Activated naive CD4-positive, alpha-beta T cell treated with anti-CD3 and anti-CD28 coated beads, Interleukin-2, amount 10 ng/mL, durations not matched to agents 7 days and 5 days (primary cell): ENCODE measurements at places on chromosomes 4 and X.

GRCh38 chr4:52848254-52848653, 13.9 kb upstream of the RASL11B start:
- DNase-seq: no peak

- no peak for DNase-seq
Observed at GRCh38 chr4:110808351-110808878, 185.5 kb upstream of the PITX2 start.

DNA sequence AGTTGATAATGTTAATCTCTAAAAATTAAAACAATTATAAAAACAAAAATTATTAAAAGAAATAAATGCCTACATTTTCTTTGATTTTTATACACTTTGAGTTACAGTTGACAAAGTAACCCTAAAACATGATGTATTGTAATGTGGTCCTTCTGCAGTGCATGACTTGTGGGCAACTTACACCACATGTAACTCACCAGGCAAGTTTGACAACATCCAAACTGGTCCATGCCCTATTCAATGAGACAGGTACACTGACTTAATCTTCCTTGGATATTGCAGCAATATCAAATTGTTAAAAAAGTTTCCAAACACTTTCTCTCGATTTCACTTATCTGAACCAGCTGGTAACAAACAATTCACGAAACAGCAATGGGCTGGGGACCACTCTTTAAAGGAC, 81.5 kb downstream of the FTHL17 start:
- no peak for DNase-seq

DNA sequence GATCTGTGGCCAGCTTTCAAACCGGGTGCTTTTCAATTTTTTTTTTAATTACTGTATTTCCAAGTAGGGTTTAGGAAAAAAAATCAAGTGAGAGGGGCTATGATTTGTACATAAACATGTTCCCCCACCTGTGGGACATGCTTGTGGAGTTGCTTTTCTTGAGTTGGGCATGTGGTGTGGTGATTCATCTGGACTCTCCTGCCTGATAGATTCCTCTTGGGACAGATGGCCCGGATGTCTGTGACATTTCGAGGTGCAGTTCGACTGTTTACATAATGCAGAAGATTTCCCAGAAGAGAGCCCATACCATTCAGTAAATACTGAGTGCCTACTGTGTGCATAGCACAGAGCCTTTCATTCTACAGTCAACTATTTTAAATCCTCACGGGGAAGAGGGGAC, 49.9 kb downstream of the DOCK11 start:
- no peak for DNase-seq

GRCh38 chr4:140084385-140084784, 69.6 kb downstream of the MAML3 start:
- no peak for DNase-seq

- no peak for DNase-seq
Observed at GRCh38 chr4:120078216-120078615, 11.6 kb upstream of the MAD2L1 start.

DNA sequence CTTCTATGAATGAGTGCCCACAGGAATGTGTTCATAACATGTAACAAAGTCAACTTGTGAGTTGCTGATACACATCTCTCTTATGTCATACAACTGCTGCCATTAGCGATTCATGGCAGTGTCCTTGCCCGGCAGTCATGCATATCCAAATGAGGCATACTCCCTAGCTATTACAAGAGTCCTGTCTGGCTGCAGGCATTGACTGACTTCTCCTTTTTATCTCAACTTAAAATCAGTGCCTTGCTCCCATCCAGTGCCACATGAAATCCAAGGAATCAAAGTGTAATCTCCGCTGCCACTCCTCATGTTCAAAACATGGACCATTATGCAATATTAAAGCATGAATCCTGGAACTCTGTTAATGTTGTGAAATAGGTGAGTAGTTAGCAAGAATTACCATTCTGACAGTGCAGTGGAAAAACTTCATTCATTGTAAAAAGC, 348.9 kb upstream of the FTHL17 start:
- no peak for DNase-seq

GRCh38 chrX:3713225-3713936, at the start of gene PRKX:
TSS of gene PRKX (minus strand) at chrX:3713649. CDS start at chrX:3713253, 396 bp downstream.
- peak; percentile 75 for DNase-seq

- no peak for DNase-seq
Observed at GRCh38 chr4:148034813-148035212, 302.9 kb downstream of the ARHGAP10 start.

GRCh38 chrX:13369256-13370030, 49.6 kb upstream of the ATXN3L start:
- no peak for DNase-seq

GRCh38 chrX:17038681-17039161, 92.3 kb downstream of the REPS2 start:
- DNase-seq: no peak

DNA sequence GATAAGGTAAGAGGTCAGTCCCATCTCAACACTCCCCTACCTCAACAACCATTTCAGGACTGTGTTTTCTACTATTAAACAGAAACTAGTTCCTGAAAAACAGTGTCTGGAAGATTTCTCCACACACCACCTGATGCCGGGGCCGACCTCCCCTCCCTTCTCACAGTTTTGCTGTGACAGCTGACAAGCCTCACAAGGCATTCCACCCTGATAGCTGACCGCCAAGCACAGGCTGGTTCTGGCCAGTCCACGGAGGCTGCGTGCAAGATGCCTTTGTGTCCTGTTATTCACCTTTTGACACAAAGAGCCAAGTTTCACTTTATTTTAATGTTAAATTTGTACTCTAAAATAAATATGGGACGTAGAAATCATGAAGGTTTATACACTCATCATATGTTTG, 758.6 kb downstream of the PDHA2 start:
- DNase-seq: no peak

GRCh38 chr4:22237155-22237751, 278.6 kb downstream of the ADGRA3 start:
- DNase-seq: peak; percentile 73

DNA sequence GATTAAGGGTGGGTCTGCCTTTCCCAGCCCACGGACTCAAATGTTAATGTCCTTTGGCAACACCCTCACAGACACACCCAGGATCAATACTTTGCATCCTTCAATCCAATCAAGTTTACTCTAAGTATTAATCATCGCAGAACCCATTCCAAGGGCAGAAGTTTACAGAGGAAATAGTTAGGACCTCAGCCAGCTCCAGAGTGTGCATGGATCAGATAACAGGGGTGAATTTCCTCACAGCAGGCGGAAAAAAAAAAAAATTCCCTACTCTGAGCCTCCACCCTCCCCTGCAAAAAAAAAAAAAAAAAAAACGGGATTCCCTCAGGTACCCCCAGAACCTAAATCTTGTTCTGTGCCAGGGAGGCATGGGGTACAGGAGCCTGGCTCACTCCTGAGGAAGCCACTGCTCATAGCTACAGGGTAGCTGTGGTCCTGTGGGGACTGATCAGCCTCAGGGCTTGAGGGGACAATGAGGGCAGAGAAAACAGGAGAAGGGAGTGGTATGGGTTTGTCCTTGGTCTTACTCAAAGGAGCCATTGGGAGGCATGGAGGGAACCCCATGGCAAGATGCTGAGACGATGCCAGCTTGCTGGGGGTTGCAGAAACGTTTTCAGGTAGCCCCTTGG, 113.0 kb downstream of the DHRSX start:
- DNase-seq: no peak

- DNase-seq: no peak
Observed at GRCh38 chr4:18518098-18518497, 496.5 kb upstream of the LCORL start.

DNA sequence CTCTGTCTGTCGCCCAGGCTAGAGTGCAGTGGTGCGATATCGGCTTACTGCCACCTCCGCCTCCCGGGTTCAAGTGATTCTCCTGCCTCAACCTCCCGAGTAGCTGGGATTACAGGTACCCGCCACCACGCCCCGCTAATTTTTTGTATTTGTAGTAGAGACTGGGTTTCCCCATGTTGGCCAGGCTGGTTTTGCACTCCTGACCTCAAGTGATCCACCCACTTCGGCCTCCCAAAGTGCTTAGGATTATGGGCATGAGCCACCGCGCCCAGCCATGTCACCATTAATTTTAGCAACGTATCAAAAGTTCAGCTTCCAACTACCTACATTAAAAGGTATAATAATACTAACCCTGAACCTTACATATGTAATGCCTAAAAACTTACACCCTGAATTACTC, 940 bp upstream of the UTP3 start:
- DNase-seq: peak; percentile 29

DNA sequence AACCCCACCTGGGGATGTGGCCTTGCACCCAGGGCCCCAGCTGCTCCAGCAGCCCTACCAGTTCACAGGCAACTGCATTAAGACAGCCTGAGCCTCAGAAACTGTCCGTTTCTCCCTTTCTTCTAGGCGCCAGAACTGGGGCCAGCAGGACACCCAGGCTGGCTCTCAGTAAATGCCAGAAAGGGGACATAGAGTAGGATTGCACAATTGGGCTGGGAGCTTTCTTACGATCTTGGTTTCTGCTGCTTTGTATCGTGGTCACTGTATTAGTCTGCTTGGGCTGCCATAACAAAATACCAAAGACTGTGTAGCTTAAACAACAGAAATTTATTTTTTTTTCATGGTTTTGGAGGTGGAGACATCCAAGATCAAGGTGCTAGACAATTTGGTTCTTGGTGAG, 48.4 kb downstream of the NALF2 start:
- no peak for DNase-seq

DNA sequence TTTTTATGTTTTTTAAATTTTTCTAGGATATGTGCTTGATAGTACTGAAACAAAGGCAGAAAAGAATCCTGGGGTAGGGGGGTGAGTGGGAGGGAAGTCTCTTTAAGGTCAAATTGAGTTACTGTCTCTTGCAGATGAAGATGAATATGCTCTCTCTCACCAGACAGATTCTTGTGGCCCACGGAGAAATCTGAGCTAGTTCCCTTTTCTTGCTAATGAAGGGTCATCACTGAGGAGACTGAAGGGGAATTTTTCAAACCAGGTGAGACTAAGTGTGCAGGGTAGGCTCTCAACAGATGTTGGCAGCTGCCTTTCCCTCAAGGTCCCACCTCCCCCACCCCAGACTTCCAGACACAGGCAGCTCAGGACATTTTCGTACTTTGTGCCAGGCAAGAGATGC, 21.5 kb downstream of the FAM9C start:
- DNase-seq: no peak

GRCh38 chrX:3994315-3994714, 280.9 kb upstream of the PRKX start:
- no peak for DNase-seq

DNA sequence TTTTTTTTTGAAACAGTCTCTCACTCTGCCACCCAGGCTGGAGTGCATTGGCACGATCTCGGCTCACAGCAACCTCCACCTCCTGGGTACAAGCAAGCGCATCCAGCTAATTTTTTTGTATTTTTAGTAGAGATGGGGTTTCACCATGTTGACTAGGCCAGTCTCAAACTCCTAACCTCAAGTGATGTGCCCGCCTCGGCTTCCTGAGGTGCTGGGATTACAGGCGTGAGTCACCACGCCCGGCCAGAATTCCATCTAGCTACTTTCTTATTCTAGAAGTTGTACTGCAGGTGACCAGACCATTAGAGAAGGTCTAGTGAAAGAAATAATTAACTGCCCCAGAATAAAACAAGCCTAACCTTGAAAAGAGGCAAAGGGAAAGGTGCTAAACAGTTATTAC, 2.3 kb downstream of the LRBA start:
- no peak for DNase-seq

DNA sequence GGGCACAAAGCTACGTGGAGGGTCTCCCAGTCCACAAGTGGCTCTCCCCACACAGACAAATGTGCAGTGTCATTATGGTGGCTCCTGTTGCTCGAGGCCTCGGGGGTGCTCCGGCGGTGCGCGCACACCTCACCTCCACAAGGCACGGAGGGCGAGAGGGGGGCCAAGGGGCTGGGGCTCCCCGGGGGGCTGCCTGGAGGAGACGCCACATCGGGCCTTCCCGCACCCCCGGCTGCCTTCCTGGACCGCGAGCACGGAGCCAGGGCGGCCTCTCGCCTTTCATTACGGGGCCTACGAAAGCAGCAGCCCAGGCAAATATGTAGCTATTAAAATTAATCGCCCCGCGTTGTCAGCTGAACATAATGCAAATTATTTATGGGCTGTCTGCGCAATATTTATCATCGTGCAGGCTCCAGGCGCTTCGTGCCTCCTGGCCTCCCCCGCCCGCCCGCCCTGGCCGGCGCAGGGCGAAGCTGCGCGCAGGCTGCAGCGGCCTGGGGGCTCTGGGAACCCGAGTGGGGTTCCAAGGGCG, 70.8 kb upstream of the BCOR start:
- DNase-seq: no peak

GRCh38 chr4:124713185-124713592, 657 bp upstream of the ANKRD50 start:
- DNase-seq: peak; percentile 28

DNA sequence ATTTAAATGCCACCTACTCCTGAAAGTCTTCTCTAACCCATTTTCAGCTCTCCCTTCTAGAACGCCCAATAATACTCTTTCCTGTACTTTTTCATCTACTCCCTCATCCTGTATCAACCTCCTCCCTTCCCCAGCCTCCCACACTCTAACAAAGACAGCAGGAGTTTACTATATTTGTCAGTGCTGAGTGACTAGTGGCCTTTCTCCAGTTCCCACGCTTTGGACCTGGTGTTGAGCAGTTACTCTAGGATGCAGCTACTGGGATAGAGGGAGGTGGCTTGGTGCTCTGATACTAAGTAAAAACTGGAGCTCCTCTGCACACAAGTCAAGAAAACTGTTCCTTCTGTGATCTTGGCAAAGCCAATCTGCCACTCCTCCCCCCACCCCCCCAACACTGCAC, 36.1 kb upstream of the KLHL13 start:
- no peak for DNase-seq

- no peak for DNase-seq
Observed at GRCh38 chr4:27908356-27908755, 1047.7 kb downstream of the STIM2 start.

GRCh38 chr4:161525121-161525520, 638.7 kb downstream of the FSTL5 start:
- no peak for DNase-seq

DNA sequence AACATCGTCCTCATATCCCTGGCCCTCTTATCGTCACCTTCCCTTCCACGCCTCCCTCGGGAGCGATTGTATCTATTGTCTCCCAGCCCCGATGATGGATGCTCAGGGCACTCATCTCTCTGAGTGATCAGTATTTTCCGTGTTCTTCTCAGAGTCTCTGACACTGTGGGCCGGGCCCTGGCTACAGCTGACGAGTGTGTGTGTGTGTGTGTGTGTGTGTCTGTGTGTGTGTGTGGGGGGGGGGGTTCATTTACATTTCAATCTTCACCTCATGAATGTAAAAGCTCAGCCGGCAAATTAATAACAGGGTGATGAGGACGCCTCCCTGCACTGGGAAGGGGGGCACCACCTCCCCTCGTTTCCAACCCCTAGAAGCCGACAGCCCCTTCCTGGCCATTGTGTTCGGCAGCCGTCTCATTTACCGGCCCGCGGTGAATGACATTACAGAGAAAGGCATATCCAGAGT, 159.5 kb downstream of the SHOX start:
- no peak for DNase-seq
